H9 (cell line): ENCODE measurements at places on chromosomes 4 and X.

DNA sequence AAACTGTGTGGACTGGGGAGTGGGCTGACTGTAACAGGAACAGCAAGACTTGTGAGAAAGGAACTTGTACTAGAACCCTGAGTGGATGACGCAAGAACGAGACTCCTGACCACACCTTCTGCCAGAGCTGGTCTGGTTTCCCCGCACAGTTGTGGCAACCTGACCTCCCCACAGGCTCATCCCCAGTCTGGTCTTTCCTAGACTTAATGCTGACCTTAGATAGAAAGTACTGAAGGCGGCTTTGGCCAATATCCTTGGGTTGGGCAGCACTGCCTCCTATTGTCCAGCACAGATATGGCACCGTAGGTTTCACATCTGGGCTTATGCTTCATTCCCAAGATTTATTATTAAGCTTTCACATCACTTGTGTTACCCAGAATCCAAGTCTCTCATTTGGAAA is 137.8 kb upstream of the FRG1 start:
- DNase-seq, result peak; percentile 39

DNA sequence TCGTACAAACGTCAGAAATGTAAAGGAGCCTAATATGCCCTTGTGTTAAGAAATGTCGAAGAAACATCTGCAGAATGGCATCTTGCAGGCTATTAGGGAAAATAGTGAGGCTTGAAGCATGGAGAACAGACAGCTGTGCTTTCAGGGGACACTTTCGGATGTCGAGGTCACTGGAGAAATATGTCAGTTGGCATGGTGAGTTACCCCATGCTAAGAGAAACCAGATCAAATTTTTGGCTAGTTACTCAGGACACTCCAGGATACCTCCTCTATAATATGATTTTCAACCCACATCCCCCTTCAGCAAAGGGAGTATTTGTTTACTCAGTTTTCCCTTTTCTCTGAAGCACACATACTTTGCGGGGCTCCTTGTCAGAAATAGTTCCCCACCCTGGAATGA is 171.4 kb downstream of the GPC3 start:
- DNase-seq, result no peak

DNA sequence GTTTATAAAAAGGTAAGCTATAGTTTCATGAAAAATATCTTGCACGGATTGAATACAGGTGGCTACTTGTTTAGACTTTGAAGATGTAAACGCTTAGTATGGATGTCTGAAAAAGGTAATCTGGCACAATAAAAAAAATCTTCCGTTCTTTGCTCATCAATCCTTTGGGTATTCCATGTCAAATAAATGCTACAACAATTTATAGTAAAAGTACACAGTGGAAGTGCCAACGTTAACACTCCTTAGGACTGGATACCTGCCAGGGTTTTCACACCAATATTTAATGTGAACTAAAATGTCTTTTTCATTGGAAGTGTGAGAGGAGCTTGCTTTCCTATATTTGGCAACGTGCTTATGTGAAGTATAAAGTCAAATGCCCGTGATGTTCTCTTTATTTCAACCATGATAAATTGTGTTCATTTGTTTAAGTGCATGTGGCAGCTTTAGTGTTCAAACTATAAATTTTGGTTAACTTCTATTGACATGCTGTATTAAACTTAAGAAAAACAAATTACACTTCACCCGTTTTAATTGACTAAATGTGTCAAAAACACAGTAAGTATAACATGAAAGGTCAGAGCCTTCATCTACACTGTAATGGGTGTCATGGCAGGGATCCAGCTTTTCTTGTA is 121.7 kb upstream of the HAND2 start:
- DNase-seq, result no peak

GRCh38 chrX:109685656-109686078 is 47.4 kb downstream of the ACSL4 start:
- no peak for DNase-seq

DNA sequence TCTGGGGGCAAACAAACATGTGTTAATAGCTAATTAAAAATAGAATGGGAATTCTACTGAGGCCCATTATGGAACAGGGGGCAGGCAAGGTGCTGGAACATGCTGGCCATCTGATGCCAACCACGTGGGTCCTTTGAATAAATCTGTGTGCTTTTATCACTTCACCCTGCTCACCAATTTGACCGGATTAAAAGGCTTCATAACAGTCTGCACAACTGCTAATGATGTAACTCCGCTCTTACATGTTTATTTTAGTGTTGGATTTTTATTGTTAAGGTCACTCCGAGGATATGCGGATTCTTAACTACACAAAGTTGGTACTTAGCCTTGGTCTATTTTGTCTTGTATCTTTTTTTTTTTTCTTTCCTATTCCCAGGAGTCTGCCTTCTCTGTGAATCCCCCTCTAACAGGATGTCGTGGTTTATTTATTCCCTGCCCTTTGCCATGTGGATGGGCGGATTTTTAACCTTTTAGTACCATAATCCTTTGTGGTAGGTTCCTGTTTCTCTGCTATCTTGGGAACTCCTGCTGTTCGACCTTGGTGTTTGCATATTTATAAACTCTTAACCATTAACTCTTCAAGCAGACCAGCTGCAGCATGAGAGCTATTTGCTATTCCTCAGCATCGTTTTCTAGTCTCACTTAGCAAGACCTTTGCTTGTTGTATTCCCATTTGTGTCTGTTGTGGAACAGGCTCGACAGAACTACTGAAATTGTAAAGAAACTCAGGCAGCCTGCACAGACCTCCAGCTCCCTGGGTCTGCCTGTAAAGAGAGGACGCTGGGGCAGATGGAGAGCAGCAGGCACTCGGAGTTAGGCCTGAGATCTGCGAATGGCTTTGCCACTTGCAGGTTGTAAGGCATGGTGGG is 38.0 kb downstream of the TRIM2 start:
- DNase-seq, result no peak

- DNase-seq, result no peak
These were observed 26.1 kb downstream of the PDGFC start for GRCh38 chr4:156945532-156945931.
